ENCODE measurements at places on chromosomes 5 and 9. TPM values are rescaled to one million over a fixed set of nuclear protein-coding genes. Genes with fewer than 3 reads are reported as not detected.

The CAAP1 gene
- total RNA-seq: 24.7 TPM

The SIT1 gene
- total RNA-seq: not detected

The FGD3 gene
- not detected for total RNA-seq

The GRIN3A gene
- total RNA-seq: not detected
